ENCODE measurements at places on chromosomes 3 and 15.

DNA sequence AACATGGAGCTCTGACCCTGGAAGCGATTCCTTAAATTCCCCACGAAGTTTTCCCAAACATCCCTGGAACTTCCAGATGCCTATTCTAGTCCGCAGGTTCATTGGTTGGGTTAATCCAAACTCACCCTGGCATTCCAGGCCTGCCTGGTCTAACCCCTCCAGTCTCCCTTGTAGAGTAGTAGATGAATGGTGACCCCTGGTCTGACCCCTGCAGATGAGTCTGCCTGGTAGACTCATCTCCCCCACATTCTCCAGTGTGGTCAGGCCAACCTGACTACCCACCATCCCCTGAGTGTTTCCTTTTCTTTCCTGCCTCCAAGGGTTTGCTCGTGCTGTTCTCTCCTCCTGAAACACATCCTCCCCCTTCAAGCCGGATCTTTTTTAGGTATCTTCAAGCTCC is 10.8 kb upstream of the HRH1 start:
- no peak overlapping the region for H3K27ac ChIP-seq
- H3K27me3 ChIP-seq: no peaks in the 10 kb centered on the region
- H3K4me3 ChIP-seq: no peak overlapping the region

GRCh38 chr3:141452045-141452444 is 34.8 kb upstream of the RASA2 start:
- peak overlapping the region; percentile 28 for H3K27ac ChIP-seq
- H3K36me3 ChIP-seq: peaks cover 4% of the 10 kb centered on the region
- H3K4me1 ChIP-seq: peaks cover 24% of the 10 kb centered on the region
- no peaks in the 10 kb centered on the region for H3K27me3 ChIP-seq
- peak; percentile 80 for DNase-seq

DNA sequence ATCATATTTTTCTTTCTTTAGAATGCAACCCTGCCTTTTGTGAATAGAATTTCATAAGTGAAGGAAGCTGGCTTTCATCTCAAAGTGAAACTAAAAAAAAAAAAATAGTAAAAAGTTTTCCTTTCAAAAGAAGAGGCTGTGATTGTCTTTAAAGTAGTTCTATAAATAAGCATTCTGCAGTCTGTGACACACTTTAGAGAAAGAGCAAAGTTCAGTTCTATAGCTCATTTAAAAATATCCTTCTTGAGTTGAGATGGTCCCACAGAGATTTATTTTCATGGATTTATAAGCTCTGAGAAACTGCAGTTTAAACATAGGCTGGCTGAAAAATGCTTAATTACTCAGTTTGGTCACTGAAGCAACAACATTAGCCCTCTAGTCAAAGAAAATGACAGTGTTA is 36.1 kb upstream of the CNTN6 start:
- no peak for DNase-seq
- no peak overlapping the region for H3K27ac ChIP-seq
- H3K27me3 ChIP-seq: no peaks in the 10 kb centered on the region
- no peak overlapping the region for H3K4me3 ChIP-seq
- H3K36me3 ChIP-seq: no peaks in the 10 kb centered on the region

DNA sequence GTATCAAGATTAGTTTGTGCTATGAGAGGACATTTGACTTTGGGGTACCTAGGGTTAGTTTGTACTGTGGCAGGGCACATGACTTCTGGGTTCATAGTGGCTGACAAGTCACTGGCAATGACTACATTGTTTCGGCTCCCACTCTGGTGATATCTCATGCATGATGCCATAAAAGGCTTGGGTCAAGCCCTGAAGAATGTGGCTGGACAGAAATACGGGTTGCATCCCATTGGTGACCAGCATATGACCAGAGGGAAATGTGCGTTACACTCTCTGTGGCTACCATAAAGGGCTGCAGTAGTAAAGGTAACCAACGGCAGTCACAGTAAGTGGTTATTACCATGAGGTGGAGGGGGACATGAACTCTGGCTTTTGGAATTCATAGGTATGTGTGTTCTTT is 18.4 kb downstream of the THOC7 start:
- DNase-seq: no peak
- H3K4me1 ChIP-seq: peaks cover 2% of the 10 kb centered on the region
- no peak overlapping the region for H3K27ac ChIP-seq
- no peaks in the 10 kb centered on the region for H3K27me3 ChIP-seq

DNA sequence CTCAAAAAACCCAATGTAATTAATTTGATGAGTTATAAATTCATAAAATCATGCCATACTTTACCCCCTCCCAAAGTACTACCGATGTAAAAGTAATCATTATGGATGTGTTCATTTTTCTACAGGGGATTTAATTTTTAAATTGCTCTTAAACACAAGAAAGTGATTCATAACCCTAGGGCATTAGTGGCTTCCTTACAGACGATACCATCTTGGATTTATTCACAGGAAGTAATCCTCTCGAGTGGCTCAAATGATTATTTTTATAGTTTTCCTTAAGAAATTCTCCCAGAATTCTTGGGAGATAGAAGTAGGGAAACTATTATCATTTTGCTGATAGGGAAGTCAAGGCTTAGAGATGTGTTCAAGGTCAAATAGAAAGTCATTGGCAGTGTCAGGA is 80.9 kb downstream of the PEX5L start:
- H3K27me3 ChIP-seq: no peaks in the 10 kb centered on the region
- no peaks in the 10 kb centered on the region for H3K4me1 ChIP-seq
- H3K4me3 ChIP-seq: no peak overlapping the region
- no peak for DNase-seq
- H3K36me3 ChIP-seq: no peaks in the 10 kb centered on the region

GRCh38 chr15:66706225-66706732 is 4.2 kb downstream of the SMAD6 start:
- DNase-seq: peak; percentile 35
- H3K4me1 ChIP-seq: peaks cover 28% of the 10 kb centered on the region
- H3K4me3 ChIP-seq: no peak overlapping the region
- peak overlapping the region; percentile 57 for H3K27ac ChIP-seq

- DNase-seq: no peak
- H3K4me1 ChIP-seq: peaks cover 3% of the 10 kb centered on the region
- no peaks in the 10 kb centered on the region for H3K27me3 ChIP-seq
Observed at GRCh38 chr3:9779721-9780457, 10.1 kb upstream of the CAMK1 start.

- H3K27me3 ChIP-seq: no peaks in the 10 kb centered on the region
- H3K4me1 ChIP-seq: no peaks in the 10 kb centered on the region
Observed at GRCh38 chr3:104362319-104362718, 1004.4 kb upstream of the ALCAM start.

DNA sequence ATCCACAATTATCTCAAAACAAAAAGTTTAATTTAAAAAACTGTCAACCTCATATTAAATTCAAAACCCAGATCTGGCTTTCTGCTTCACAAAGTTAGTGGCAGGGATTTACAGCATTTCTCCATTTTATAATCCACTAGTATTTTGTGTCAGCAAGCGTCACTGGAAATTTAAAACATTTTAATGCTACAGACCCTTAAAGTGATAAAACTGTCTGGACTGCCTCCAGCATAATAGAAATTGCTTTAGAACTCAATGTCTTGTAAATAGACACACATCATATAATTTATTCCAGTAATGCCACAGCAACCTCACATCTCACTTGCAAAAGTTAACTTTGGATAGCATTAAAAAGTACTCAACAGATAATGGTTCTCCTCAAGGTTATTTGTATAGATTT is 116.1 kb downstream of the ULK4 start:
- H3K4me3 ChIP-seq: no peak overlapping the region
- no peak overlapping the region for H3K27ac ChIP-seq
- no peaks in the 10 kb centered on the region for H3K4me1 ChIP-seq
- H3K27me3 ChIP-seq: no peaks in the 10 kb centered on the region
- DNase-seq: no peak
- no peaks in the 10 kb centered on the region for H3K36me3 ChIP-seq

DNA sequence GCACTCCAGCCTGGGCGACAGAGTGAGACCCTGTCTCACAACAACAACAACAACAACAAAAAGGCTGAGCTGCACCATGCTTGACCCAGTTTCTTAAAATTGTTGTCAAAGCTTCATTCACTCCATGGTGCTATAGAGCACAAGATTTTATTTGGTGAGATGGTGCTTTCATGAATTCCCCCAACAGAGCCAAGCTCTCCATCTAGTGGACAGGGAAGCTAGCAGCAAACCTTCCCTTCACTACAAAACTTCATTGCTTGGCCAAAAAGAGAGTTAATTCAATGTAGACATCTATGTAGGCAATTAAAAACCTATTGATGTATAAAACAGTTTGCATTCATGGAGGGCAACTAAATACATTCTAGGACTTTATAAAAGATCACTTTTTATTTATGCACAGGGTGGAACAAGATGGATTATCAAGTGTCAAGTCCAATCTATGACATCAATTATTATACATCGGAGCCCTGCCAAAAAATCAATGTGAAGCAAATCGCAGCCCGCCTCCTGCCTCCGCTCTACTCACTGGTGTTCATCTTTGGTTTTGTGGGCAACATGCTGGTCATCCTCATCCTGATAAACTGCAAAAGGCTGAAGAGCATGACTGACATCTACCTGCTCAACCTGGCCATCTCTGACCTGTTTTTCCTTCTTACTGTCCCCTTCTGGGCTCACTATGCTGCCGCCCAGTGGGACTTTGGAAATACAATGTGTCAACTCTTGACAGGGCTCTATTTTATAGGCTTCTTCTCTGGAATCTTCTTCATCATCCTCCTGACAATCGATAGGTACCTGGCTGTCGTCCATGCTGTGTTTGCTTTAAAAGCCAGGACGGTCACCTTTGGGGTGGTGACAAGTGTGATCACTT is 2.0 kb downstream of the CCR5 start:
- H3K4me3 ChIP-seq: no peak overlapping the region
- H3K36me3 ChIP-seq: no peaks in the 10 kb centered on the region
- peaks cover 54% of the 10 kb centered on the region for H3K27me3 ChIP-seq
- no peak overlapping the region for H3K27ac ChIP-seq
- H3K4me1 ChIP-seq: no peaks in the 10 kb centered on the region
